ENCODE measurements at places on chromosomes 11 and 22.

DNA sequence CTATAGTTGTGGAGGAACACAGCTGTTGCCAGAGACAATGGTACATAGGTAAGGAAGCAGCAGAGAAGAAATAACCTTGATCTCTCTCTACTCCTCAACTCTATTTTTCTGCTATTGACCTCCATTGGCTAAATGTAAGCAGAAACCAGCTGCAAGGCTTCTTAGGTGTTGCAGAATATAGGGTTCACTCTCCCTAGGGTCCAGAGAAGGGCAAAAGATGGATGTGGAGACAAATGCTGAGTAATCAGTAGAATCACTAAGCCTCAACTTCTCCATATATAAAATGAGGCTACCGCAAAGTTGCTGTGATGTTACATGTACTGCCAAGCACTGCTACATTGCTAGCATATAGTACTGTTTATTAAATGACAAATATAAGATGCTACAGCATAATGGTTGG, 120.6 kb downstream of the PDE3B start:
- DNase-seq: no peak

GRCh38 chr11:59746111-59746510, 9.1 kb upstream of the STX3 start:
- no peak for DNase-seq

GRCh38 chr11:129699711-129700304, 115.8 kb upstream of the TMEM45B start:
- no peak for DNase-seq

DNA sequence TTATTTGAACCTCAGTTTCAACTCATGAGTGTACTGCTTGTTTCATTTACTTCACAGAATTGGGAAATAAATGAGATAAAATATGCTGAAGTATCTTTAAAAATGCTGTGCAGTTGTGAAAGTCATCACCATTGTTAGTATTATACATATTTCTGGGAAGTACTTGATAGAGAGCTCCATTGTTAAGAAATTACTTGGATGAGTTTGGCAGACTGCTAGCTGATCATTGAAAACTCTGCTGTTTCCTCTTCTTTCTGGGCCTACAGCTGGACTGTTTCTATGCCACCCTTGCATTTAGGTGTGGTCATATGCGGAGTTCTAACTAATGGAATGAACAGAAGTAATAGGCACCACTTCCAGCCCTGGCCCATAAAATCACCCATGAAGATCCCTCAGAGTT, 10.0 kb downstream of the SIK2 start:
- DNase-seq: no peak

DNA sequence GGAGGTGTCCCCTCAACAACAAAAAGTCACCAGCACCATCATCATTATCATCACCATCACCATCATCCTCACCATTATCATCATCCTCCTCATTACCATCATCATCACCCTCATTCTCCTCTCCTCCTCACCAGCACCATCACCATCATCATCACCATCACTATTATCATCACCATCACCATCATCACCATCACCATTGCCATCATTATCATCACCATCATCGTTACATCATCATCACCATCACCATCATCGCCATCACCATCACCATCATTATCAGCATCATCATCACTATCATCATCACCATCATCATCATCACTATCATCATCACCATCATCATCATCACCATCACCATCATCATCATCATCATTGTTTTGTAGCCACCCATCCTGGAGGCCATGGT, 212.6 kb downstream of the MN1 start:
- no peak for DNase-seq
